ENCODE measurements at places on chromosomes 12 and 14. TPM values are rescaled to one million over a fixed set of nuclear protein-coding genes. Genes with fewer than 3 reads are reported as not detected.

GRCh38 chr12:89345830-89346740, 6.2 kb downstream of the DUSP6 start:
- DNase-seq = no peak

LGALS3 gene
- total RNA-seq = 178 TPM

SLC38A1 gene
- 93.6 TPM for total RNA-seq

CCDC177 gene
- total RNA-seq = not detected

PROX2 gene
- not detected for total RNA-seq

FKBP4 gene
- total RNA-seq = 8.5 TPM

GRCh38 chr12:104712968-104713367, 245.1 kb downstream of the SLC41A2 start:
- no peak for DNase-seq

DNA sequence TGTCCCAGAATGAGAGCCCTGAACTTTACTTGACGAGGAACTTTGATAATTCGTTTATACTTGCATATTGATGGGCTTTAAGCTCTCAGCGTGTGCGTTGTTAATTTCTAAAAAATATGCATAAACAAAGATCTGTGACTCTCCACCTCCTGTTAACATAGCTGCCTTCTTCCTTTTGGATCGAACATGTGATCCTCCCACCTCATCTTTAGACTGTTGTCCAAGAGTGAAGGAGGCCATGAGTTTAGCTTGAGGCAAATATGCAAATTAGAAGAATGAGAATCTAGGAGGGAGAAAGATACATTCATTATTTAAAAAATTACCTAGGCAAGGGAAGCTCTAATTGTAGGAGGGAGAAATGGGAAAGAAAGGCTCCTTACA, 617 bp downstream of the TTC8 start:
- DNase-seq = no peak

- no peak for DNase-seq
Observed at GRCh38 chr12:19171731-19172130, 42.2 kb downstream of the PLEKHA5 start.

DNA sequence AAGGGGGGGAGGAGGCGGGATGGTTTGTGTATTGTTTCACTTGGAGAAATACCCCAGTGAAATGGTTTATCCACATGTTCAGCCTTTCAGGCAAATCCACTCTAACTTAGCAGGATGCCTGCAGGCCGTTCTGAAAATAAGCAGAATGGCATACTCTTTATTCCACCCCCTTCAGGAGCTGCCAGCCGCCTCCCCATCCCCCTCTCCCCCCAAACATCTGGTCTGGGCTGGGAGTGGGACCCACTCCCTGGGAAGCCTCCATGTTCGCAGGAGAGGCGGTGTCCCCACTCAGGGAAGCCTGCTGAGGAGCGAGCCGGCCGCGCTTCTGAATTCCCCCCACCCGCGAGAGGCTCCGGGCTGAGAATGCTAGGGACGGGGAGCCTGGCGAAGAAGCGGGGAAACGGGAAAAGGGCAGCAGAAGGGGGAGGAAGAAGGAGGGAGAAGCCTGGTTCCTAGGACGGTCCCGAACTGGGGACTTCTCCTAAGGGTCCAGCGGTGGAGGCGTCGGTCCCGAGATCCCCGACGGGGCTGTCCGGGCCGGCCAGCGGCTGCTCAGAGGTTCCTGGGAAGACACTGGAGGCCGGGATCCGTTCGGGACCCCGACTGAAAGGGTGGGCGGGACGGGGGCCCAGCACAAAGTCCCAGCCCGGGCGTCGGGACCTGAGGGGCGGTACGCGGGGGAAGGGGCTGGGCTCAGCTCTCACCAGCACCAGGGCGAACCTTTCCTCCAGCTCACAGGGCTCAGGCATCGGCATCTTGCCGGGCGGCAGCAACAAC, 666 bp downstream of the FMNL3 start:
- DNase-seq = no peak

DNA sequence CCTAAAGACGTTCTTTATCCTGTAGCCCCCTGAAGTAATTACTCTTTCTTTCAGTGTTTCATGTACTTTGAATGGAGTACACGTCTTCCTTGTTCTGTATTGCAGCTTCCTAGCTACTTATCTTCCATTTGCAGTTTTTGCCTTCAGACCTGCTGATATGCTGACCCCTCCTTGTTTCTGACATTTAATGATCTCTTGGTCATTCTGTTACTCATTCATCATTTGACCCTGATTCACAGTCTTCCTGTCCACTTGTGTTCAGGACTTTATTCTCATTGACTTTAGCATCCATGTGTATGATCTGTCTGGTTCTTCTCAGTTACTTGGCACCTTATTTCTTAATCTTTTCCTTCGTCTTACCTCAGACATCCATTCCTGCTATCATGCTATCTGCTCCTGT, 22.2 kb downstream of the CPSF2 start:
- no peak for DNase-seq

DNA sequence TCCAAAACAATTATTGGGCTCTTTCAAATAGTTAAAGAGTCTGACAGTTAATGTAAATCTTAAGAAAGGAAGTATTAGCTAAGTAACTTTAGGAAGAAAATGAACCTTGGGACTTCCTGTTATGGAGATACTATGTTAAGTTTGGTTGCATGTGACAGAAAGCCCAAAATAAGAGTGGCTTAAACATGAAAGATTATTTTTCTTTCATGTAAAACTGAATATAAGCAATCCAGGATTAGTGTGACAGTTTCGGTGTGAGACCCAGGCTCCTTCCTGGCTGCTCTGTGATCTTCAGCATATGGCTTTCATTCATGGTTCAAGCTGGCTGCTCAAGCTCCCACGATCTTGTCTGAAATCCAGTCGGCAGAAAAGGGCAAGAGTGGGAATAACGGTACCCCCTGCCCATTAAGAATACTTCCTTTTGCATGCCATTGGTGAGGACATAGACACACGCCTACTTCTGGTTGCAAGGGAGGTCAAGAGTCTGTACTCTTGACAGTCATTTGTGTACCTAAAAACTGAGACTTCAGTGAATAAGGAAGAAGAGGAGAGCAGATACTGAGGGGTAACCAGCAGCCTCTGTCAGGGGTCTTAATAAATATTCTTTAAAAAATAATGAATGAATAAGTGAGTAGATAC, 2.2 kb upstream of the RPAP3 start:
- no peak for DNase-seq

DNA sequence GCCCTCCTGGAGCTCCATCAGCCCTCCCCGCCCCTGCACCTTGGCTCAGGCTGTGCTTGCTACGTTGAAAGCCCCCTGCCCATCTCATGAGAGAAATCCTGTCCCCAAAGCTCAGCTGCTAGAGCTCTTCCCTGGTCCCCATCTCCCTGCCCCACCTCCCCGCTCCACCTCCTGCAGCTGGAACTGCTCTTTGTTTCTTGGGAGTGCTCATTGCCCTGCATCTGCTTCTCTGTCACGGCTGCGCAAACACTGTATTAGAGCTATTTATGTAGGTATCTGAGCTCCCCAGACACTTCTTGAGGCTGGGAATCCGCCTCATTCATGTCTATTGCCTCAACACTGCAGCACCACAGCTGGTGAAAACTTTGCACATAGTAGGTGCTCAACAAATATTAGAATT, 32.8 kb upstream of the PRIMA1 start:
- no peak for DNase-seq

PZP gene
- not detected for total RNA-seq

DNA sequence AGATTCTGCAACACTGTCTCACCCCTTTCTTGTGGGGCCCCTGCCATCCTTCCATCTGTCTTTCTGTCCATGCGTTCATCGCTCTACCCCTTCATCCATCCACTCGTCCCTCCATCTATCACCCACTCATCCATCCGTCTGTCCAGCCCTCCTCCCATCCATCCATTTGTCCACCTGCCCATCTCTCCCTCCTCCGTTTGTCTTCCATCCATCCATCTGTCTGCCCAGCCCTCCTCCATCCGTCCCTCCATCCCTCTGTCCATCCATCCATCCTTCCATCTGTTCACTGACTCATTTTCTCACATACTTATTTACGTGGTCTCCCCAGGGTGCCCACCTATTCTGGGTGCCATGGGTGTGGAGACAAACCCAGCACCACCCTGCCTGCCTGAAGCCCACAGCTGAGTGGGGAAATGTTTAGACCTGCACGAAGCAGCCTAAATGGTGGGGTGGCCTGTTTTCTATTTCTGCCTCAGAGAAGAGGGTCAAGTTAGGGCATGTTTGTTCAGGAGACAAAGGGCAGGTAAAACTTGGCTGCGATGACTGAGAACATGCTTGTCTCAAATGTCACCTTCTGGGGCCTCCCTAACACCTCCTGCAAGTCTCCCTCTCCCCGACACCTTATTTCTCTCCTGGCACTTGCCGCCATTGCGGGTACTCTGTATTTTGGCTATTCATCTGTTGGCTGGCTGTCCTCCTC, 2.8 kb upstream of the SLC25A47 start:
- DNase-seq = no peak

DNA sequence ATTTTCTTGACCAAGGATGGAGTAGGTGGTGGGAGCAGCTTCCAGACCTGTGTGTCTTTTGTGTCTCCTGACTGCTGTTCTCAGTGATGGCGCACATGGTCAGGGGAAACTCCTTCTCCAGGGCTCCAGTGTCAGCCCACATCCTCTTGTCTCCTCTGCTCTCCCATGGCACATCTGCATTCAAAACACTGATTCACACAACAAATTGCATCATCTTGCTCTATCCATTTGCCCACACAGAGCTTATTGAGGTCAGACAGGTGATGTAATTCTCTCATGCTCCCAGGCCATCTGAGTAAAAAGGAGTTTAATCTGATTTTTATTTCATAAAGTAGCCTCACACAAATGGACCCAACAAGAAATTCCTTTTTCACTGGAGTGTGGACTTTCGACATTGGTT, 21.8 kb upstream of the TMEM132C start:
- DNase-seq = no peak

GRCh38 chr12:67388331-67389138, 119.4 kb downstream of the CAND1 start:
- no peak for DNase-seq

GRCh38 chr14:58752771-58753201, 115.0 kb downstream of the DACT1 start:
- DNase-seq = peak; percentile 66
